ENCODE measurements at places on chromosomes 11 and 22.

DNA sequence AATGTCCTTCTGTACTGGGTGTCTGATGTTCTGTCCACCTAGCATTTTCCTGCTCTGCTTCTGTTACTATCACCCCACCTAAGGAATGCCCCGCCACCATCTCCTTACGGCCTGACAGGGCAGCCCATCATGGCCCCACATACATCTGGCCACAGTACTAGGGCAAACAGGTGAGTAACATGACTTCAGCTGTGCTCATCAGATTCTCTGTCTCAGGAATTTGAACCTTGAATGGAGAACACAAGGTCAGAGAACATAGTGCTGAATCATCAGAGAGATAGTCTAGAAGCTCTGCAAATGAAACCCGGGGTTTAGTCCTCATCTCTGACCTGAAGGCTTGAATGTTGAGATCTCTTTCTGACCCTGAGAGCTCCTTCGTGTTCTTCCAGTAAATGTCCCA is 32.4 kb downstream of the ZC3H12C start:
- DNase-seq = no peak
- peaks cover 8% of the 10 kb centered on the region for H3K27me3 ChIP-seq
- H3K36me3 ChIP-seq = no peaks in the 10 kb centered on the region
- H3K4me3 ChIP-seq = no peak overlapping the region
- H3K27ac ChIP-seq = no peak overlapping the region
- H3K4me1 ChIP-seq = no peaks in the 10 kb centered on the region

DNA sequence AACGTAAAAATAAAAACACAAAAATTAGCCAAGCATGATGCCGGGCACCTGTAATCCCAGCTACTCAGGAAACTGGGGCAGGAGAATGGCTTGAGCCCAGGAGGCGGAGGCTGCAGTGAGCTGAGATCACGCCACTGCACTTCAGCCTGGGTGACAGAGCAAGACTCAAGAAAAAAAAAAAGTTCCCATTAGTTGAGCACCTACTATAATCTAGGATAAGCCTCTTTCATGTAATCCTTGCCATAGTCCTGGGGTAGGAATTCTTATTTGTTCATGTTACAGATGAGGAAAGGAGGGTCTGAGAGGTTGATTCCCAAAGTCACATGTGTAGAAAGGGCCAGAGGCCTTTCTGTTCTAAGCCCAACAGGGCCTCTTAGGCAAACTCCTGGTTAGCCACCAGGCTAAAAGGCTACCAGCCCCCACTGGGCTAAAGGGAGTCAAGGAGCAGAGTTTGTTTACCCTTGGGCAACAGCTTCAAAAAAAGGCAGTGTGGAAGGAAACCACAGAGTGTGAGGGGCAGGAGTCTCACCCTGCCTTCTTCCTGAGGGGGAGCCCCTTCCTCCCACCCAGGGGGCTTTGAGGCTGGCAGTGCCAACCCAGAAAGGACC is 21.6 kb upstream of the CSNK1E start:
- H3K4me3 ChIP-seq = no peak overlapping the region
- DNase-seq = no peak
- H3K27me3 ChIP-seq = peaks cover 8% of the 10 kb centered on the region
- no peak overlapping the region for H3K27ac ChIP-seq
- no peaks in the 10 kb centered on the region for H3K36me3 ChIP-seq

GRCh38 chr22:25057013-25057881 is 104.7 kb downstream of the KIAA1671 start:
- no peaks in the 10 kb centered on the region for H3K36me3 ChIP-seq
- H3K4me3 ChIP-seq = no peak overlapping the region
- H3K27me3 ChIP-seq = peaks cover 19% of the 10 kb centered on the region

DNA sequence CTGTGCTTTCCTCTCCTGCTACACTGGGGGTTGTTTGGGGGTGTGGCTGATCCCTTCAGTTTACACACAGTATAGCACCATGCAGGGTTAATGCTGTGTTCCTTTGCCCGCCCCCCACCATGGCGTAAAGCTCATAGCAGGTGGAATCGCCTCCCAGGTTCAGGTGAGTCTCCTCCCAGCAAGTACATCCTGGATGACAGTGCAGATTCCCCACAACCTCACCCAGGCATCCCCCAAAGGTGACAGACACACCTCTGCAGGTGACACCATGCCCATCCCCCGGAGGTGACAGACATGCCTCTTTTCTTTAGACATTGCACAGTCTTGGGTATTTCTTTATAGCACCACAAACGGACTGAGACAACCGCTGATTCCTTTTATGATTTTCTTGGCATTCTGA is 343.7 kb downstream of the BRD1 start:
- no peak overlapping the region for H3K27ac ChIP-seq
- peaks cover 6% of the 10 kb centered on the region for H3K36me3 ChIP-seq
- H3K27me3 ChIP-seq = no peaks in the 10 kb centered on the region
- no peak for DNase-seq

DNA sequence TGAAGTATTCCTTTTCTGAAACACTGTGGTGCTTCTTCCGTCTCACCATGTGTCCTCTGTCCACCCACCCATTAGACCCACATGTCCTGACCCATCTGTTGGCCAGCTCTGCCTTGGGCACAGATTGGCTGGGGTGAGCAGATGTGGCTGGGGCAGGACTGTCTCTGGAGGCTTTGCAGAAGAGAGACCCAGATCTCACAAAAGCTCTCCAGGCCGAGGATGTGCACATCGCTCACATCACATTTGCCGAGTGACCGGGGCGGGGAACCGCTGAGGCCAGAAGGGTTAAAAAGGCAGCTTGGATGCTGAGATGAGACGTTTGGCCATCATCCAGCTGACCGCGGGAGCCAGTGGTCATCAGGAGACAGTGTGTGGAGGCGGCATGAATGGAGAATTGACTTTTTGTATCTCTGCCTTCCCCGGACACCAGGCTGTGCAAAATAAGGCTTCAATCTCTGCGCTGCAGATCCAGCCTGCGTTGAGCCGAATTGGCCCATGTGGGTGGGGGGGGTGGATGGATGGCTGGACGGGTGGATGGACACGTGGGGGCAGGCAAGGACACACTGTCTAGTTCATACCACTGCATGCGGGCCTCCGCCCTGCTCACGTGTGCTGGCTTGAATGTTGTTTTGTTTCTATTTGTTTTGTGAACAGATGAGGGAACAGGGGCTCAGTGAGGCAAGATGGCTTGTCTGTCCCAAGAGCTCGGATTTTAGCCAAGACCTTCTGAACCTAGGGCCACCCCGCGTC is 6.1 kb downstream of the IFITM10 start:
- H3K27me3 ChIP-seq = no peaks in the 10 kb centered on the region
- H3K36me3 ChIP-seq = no peaks in the 10 kb centered on the region
- DNase-seq = no peak

DNA sequence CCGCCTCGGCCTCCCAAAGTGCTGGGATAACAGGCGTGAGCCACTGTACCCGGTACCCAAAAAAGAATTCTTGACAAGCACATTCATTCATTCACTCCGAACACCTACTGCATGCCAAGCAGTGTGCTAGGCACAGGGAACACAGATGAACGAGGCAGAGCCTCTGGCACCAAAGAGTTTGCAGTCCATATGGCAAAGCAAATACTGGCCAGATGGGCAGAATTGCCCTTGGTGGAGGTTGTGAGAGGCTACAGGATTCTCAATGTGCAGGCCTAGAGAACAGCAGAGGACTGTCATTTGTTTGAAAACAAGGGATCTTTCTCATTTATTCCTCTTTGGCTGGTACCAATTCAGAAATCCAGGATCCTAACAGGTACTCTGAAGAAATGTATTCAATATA is 27.5 kb upstream of the MTCH2 start:
- H3K27me3 ChIP-seq = no peaks in the 10 kb centered on the region
- H3K4me3 ChIP-seq = no peak overlapping the region
- no peak overlapping the region for H3K27ac ChIP-seq
- no peak for DNase-seq

DNA sequence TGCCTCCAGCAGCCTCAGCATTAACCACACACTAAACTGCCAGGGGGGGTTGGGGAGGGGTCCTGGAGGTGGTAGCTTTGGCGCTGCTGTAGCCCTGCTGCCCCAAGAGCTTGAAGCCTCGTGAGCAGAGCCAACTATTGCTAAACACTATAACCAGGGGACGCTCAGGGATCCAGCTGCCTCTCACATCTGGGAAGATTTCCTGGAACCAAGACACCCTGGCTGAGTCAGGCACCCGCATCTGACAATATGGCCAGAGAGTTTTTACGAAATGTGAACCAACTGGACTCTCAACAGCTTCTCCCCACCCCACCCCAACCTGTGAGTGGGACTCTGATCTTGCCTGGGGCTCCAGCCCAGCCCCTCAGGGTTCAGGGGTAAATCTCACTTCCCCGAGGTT is 14.3 kb downstream of the C1QTNF6 start:
- no peak overlapping the region for H3K27ac ChIP-seq
- H3K4me3 ChIP-seq = no peak overlapping the region
- peaks cover 16% of the 10 kb centered on the region for H3K27me3 ChIP-seq
- peaks cover 17% of the 10 kb centered on the region for H3K4me1 ChIP-seq

DNA sequence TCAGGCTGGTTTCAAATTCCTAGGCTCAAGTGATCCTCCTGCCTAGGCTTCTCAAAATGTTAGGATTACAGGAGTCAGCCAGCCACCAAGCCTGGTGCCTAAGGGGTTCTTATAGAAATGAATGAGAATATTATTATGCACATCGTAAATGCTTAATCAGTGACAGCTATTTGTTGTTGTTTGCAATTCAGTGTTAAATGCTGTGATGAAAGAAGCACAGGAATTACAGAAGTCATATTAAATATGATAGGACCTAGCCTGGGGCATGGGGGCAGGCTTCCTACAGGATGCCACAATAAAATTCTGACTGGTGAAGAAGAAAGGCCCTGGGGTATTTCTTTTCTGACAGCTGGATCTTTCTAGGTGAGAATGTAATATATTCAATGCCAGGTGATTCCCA is 13.9 kb upstream of the PATZ1 start:
- no peak overlapping the region for H3K4me3 ChIP-seq
- peaks cover 6% of the 10 kb centered on the region for H3K27me3 ChIP-seq
- peaks cover 3% of the 10 kb centered on the region for H3K4me1 ChIP-seq
- H3K36me3 ChIP-seq = no peaks in the 10 kb centered on the region
- no peak overlapping the region for H3K27ac ChIP-seq

DNA sequence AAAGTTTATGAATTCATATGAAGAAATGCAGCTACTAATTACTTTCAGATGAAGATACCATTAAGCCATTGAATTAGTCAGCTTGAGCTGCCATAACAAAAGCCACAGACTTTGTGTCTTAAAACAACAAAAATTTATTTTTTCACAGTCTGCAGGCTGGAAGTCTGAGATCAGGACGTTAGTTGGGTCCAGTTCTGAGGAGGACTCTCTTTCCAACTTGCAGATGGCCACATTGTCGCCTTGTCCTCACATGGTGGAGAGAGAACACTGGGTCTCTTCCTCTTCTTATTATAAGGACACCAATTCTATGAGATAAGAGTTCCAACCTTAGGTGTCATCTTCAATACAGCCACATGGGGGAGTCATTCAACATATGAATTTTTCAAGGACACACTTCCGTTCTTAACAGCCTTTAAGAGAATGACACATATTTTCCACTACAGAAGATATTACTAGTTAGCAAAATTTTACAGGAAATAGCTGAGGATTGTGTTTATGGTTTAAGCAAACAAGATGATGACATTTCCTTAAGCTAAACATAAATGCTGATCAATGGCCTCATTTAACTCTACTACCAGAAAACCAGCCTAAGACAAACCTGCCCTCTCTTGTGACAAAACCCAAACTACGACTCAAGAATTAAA is 56.0 kb downstream of the DCUN1D5 start:
- H3K4me3 ChIP-seq = no peak overlapping the region
- DNase-seq = peak; percentile 41
- no peaks in the 10 kb centered on the region for H3K36me3 ChIP-seq
- H3K4me1 ChIP-seq = peaks cover 4% of the 10 kb centered on the region
- H3K27me3 ChIP-seq = no peaks in the 10 kb centered on the region
- no peak overlapping the region for H3K27ac ChIP-seq

GRCh38 chr11:99505316-99505715 is 484.6 kb downstream of the CNTN5 start:
- H3K27me3 ChIP-seq = no peaks in the 10 kb centered on the region
- no peaks in the 10 kb centered on the region for H3K36me3 ChIP-seq
- DNase-seq = no peak
- H3K27ac ChIP-seq = no peak overlapping the region

DNA sequence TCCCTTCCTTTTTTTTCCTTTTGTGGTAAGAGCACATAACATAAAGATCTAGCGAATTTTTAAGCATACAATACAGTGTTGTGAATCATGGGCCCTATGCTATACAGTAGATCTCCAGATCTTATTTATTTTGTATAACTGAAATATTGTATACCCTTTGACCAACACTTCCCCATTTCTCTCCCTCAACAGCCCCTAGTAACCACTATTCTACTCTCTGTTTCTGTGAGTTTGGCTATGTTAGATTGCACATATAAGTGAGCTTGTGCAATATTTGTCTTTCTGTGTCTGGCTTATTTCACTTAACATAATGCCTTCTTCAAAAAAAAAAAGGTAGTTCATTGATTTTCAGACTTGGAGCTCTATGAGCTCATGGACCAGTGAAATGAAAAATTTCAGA is 180.5 kb downstream of the C11orf91 start:
- H3K36me3 ChIP-seq = no peaks in the 10 kb centered on the region
- peaks cover 6% of the 10 kb centered on the region for H3K4me1 ChIP-seq
- no peak for DNase-seq
- peaks cover 7% of the 10 kb centered on the region for H3K27me3 ChIP-seq
- H3K4me3 ChIP-seq = no peak overlapping the region
- no peak overlapping the region for H3K27ac ChIP-seq

DNA sequence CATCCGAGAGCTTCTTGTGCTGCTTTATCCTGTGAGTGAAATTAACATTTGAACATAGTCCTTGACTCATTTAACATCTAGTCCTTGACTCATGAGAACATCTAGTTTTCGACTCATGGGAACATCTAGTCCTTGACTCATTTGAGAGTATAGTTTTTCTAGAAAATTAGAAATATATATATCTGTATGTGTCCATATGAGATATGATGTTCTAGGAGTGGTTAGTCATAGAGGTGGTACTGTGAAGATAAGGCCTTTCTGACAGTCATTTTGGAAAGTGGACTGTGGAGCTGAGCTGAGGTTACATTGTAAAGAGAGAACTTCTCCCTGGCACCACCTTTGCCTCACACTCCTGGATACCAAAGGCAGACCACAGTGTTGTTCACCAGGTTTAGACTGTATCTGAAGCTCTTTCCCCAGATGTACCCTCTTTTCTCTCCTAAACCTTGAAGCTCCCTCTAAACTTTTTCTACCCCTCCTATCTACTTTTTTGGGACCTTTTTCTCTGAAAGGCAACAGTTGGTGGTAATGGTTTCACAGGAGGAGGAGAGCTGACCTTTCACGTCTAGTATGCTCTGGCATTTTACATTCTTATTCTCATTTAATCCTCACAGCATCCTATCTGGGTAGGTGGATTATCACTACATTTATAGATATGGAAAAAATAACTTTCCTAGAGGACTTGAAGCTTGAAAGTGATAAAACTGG is 67.2 kb downstream of the PPP2R1B start:
- no peaks in the 10 kb centered on the region for H3K27me3 ChIP-seq
- H3K36me3 ChIP-seq = peaks cover 16% of the 10 kb centered on the region
- peaks cover 5% of the 10 kb centered on the region for H3K4me1 ChIP-seq
- H3K27ac ChIP-seq = no peak overlapping the region
- no peak for DNase-seq

Measured in memory B cell (primary cell).